ENCODE measurements at places on chromosomes 13 and 19. TPM values are rescaled to one million over a fixed set of nuclear protein-coding genes. Genes with fewer than 3 reads are reported as not detected.

The GRK1 gene
- total RNA-seq, result 0.24 TPM

The JSRP1 gene
- not detected for total RNA-seq

The NAA16 gene
- total RNA-seq, result 22.8 TPM

DNA sequence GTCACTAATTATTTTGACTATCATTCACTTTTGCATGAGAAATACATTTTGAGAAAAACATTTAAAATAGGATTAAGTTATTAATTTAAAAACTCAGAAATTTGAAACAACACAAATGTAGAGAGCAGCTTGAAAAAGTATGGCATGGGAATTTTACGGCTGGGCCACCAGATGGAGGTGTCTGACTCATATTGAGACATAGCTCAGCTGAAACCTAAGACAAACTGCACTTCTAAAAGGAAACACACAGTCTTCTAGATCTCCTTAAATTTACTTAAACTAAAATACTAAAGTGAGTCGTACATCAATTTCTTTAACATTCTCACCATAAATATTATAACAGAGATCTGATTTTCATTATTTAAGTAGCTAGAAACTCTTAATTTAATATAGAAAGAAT lies 41.9 kb upstream of the POSTN start:
- no peaks in the 10 kb centered on the region for H3K36me3 ChIP-seq
- no peak overlapping the region for H3K4me3 ChIP-seq
- peaks cover 11% of the 10 kb centered on the region for H3K4me1 ChIP-seq

DNA sequence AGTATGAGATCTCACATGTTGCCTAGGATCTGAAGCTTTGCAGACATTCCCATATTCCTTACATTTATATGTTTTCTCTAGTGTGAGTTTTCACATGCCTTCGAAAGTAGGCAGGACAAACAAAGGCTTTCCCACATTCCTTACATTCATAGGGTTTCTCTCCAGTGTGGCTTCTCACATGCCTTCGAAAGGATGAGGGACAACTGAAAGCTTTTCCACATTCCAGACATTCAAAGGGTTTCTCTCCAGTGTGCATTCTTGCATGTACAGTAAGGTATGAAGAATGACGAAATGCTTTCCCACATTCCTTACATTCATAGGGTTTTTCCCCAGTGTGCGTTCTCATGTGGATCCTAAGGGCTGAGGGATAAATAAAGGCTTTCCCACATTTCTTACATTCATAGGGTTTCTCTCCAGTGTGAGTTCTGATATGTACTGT lies 14.2 kb downstream of the ZNF699 start:
- no peaks in the 10 kb centered on the region for H3K4me1 ChIP-seq
- H3K27ac ChIP-seq, result no peak overlapping the region
- H3K27me3 ChIP-seq, result no peaks in the 10 kb centered on the region
- DNase-seq, result no peak
- no peak overlapping the region for H3K4me3 ChIP-seq

DNA sequence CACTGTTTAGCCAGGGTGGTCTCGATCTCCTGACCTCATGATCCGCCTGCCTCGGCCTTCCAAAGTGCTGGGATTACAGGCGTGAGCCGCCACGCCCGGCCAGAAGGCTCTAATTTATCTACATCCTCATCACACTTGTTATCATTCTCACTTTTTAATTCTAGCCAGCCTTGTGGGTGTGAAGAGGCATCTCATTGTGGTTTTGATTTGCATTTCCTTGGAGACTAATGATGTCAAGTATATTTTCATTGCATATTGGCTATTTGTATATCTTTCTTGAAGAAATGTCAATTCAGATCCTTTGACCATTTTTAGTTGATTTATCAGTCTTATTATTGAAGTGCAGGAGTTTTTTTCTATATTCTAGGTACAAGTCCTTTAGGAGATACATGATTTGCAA lies 27.7 kb upstream of the HIF3A start:
- peaks cover 30% of the 10 kb centered on the region for H3K27me3 ChIP-seq
- H3K27ac ChIP-seq, result no peak overlapping the region
- H3K4me1 ChIP-seq, result peaks cover 23% of the 10 kb centered on the region
- no peak overlapping the region for H3K4me3 ChIP-seq
- DNase-seq, result no peak
